Stimulated activated CD8-positive, alpha-beta memory T cell treated with anti-CD3 and anti-CD28 coated beads, Interleukin-4, amount 100 ng/mL, for 4 hours (primary cell): ENCODE measurements at places on chromosomes 1 and 21.

DNA sequence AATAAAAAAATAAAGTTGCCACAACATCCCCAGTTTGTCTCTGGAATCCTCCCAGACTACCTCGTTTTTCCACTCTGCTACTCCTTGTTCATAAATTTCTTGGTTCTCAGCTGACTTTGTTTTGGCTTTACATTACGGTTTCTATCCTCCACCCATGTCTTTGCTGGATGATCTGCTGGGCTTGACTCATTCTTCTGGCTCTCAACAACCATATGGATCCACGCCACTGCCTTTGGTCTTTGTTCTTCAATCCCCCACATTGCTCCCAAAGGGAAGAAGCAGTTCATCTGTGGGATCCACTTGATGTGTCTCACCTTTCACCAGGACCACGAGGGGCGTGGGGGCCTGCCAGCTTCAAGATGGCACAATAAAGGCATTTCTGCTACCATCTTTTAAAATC, 67.1 kb upstream of the NBL1 start:
- DNase-seq = no peak

DNA sequence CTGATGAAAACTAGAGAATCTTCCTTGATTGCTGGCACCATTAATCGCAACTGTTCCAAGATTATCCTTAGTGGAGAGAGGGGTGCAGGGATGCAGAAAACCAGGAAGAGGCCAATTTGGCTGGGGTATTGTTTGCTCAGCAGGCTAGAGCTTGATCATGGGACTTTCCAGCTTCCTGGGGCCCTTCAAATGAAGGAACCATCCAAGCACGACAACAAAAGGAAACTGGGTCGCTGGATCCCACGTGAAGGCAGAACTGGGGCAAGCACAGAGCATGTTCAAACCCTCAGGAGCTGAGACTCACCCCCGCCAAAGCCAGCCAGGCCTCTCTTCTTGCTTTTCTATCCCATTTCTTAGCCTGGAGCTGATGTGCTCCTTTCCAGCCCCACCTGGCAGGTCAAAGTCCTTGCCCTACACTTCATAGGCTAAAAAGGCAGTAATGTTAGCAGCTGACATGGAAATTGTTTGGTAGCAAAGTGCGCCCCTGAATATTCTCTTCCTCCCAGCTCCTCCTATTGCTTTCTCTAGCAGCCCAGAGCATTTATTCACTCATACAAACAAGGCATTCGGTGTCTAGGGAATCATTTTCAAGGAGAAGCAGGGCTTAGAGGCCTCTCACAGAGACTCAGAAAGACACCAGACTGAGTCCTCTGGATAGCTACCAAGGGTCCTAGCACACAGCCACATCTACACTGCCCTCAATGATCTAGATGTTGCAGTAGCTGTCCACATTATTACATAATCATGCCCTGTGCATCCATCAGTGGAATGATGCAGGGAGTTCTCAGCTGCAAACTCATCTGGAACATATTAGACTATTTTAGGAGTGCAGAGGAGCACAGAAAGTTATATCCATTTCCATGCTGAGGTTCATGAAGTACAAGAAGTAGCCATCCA, 11.5 kb downstream of the KCNA2 start:
- no peak for DNase-seq

DNA sequence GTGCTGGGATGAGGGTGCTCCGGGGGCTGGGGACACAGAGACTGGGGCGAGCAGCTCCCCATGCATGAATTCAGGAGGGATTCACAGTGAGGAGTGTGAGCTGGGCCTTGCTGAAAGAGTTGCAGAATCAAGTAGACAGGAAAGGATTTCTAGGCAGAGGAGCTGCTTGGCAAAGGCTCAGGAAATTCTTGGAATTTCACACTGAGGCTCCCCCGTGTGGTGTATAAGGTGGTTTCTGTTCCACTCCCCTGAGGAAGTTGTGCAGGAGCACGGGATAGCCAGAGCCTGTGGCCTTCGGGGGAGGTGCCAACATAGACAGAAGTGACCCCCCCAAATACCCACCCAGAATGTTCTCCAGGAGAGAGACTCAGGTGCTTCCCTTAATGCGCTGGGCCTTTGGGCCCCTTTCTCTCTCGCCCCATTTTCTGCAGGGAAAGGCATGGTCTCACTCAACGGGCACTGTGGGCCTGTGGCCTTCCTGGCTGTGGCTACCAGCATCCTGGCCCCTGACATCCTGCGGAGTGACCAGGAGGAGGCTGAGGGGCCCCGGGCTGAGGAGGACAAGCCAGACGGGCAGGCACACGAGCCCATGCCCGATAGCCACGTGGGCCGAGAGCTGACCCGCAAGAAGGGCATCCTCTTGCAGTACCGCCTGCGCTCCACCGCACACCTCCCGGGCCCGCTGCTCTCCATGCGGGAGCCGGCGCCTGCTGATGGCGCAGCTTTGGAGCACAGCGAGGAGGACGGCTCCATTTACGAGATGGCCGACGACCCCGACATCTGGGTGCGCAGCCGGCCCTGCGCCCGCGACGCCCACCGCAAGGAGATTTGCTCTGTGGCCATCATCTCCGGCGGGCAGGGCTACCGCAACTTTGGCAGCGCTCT, 58.5 kb upstream of the ACTL8 start:
- DNase-seq = no peak

- no peak for DNase-seq
These were observed 36.3 kb downstream of the SMYD2 start for GRCh38 chr1:214317300-214317699.

- no peak for DNase-seq
These were observed 281.0 kb downstream of the PTPRC start for GRCh38 chr1:198919667-198920398.

GRCh38 chr1:222828939-222829338, 14.1 kb downstream of the DISP1 start:
- DNase-seq = no peak

- no peak for DNase-seq
These were observed 199.1 kb upstream of the LMO4 start for GRCh38 chr1:87129606-87130005.

- no peak for DNase-seq
These were observed 953 bp downstream of the TRIM46 start for GRCh38 chr1:155174324-155175280.

DNA sequence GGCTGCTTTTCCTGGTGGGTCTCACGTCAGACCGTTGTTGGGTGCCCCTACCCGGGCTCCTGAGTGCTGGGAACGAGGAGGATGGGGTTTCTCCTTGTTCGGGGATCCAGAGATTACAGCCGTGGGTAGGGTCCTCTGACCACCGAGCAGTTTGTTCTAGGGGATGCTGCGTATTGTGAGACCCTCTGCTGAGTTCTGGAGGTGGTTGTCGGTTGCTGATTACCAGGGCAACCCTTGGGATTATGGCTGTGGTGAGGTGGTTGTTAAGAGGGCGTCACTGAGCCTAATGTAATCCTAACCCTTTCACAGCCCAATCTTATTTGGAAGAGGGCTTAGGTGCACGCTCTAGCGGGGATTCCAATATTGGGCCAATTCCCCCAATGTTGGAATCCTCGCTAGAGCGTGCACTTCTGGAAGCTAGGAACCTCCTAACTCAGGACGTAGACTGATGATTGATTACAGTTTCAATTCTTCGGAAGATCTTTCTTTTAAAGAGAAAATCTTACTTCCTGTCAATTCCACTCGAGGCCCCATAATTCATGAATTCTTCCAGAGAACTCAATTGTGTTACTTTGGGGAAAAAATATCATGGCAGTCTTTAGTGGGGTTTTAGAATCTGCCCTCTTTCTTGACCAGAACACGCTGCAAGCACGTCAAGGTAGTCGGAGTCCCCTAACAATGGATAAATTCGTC, 483 bp downstream of the TCEANC2 start:
- no peak for DNase-seq

DNA sequence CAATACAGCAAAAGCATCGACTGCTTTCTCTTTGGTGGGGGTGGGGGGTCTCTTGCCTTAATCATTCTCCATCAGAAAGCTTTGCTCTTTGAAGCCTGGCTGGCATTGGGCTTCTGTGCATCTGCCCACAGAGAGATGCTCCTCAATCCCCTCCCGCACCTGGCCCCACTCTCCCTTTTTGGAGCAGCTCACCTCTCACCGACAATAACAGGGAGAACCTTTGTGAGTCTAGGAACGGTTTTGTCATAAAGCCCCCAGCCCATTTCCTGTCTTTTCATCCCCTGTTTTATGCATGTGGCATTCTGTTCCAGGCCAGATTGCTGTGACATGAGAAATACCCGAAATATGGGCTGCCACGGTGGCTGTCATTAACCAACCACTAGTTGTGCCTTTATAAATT, 469.0 kb upstream of the VAMP3 start:
- DNase-seq = no peak
